ENCODE measurements at places on chromosomes 2 and 18.

DNA sequence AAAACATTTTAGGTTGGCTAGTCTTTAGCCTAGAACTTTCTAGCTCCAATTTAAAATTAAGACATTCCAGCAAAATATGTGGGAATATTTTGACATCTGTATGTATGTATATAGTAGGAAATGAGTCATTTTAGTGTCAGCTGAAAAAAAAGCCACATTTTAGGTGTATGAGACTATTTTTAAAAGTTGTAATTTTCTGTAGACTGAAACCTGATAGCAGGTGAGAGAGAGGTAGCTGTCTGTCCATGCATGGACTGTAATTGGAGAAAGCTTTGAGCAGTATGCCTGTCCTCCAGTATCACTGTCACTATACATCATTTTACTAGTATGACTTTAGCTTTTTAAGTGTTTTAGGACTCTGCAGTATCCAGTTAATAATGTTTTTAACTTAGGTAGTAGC is 26.1 kb upstream of the PPP1R1C start:
- H3K27me3 ChIP-seq, result no peaks in the 10 kb centered on the region
- no peaks in the 10 kb centered on the region for H3K4me1 ChIP-seq
- DNase-seq, result no peak
- no peak overlapping the region for H3K4me3 ChIP-seq
- H3K27ac ChIP-seq, result no peak overlapping the region

DNA sequence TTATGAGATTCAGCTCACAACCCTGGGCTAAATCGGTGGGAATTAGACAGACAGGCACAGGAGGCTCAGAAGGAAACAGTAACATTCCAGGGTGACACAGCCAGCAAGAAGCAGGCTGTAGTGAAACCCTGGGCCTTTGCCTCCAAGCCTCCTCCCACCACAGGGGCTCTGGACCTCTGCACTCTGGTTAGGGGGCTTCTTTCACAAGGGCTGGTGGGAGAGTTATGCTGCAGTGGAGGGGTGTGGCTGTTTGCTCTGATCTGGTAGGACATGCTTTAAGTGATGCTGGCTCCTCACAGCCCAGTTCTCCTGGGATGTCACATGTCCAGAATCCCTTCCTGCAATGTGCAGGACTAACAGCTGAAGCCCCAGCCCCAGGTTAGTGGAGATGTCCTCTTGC is 109.9 kb downstream of the TGFA start:
- no peak for DNase-seq
- peaks cover 71% of the 10 kb centered on the region for H3K27me3 ChIP-seq
- H3K36me3 ChIP-seq, result no peaks in the 10 kb centered on the region
- no peak overlapping the region for H3K4me3 ChIP-seq
- no peaks in the 10 kb centered on the region for H3K4me1 ChIP-seq

GRCh38 chr2:238970553-238971081 is 122.7 kb downstream of the TWIST2 start:
- no peak overlapping the region for H3K27ac ChIP-seq
- no peaks in the 10 kb centered on the region for H3K27me3 ChIP-seq
- peak; percentile 75 for DNase-seq
- H3K4me3 ChIP-seq, result no peak overlapping the region

- H3K27me3 ChIP-seq, result no peaks in the 10 kb centered on the region
- H3K4me1 ChIP-seq, result peaks cover 60% of the 10 kb centered on the region
- H3K36me3 ChIP-seq, result peaks cover 4% of the 10 kb centered on the region
- H3K4me3 ChIP-seq, result no peak overlapping the region
- no peak for DNase-seq
Measured at GRCh38 chr2:70714141-70714905, 53.7 kb downstream of the ADD2 start.

DNA sequence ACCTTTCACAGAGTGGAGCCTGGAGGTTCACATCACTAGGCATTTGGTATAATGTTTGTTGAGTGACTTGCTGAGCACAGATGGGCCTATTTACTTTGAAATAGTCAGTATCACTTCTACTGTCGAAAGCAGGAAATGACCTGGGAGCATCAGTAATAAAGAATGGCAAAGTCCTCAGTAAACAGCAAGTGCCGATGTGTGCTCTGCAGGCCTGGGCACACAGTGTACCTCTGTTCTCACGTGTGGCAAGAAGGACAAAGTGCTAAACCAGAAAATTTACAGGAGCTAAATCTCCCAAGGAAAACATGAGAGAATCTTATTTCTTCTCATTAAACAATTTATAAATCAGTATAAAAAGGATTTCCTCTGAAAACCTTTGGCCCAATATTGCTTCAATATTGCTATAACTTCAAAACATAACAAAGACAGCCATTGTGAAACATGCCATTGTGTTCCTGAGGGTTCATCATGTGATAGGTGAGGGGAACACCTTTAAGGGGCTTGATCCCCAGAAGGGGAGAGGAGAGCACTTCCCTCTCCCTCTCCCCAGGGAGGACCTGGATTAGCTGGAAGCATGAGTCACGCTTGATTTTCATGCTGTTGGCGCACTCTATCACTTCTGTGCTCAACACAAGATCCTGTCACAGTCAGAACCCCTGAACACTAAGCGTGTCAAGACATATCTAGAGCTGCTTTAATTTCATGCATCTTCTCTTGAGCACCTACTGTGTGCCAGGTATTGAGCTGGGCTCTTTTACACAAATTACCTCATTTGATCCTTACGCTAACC is 131.5 kb upstream of the SMAD2 start:
- no peaks in the 10 kb centered on the region for H3K36me3 ChIP-seq
- no peak overlapping the region for H3K27ac ChIP-seq
- H3K27me3 ChIP-seq, result no peaks in the 10 kb centered on the region
- DNase-seq, result no peak
- peaks cover 14% of the 10 kb centered on the region for H3K4me1 ChIP-seq
- H3K4me3 ChIP-seq, result no peak overlapping the region

GRCh38 chr2:235793163-235793752 is 299.4 kb downstream of the AGAP1 start:
- DNase-seq, result peak; percentile 70
- H3K4me3 ChIP-seq, result no peak overlapping the region
- no peaks in the 10 kb centered on the region for H3K4me1 ChIP-seq
- H3K27me3 ChIP-seq, result no peaks in the 10 kb centered on the region
- no peak overlapping the region for H3K27ac ChIP-seq

DNA sequence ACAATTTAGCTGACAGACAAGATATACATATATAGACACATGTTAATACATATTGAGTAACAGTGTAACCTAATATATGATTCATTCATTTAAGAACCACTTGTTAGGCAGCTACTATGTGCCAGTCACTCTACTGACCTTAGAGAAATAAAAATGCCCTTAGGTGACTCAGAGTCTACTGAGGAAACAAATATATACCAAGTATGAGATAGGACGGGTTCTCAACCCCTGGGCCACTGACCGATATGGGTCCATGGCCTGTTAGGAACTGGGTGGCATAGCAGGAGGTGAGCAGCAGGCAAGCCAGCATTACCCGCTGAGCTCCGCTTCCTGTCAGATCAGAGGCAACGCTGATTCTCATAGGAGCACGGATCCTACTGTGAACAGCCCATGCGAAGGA is 14.8 kb downstream of the STRN start:
- no peaks in the 10 kb centered on the region for H3K36me3 ChIP-seq
- no peaks in the 10 kb centered on the region for H3K27me3 ChIP-seq
- peaks cover 53% of the 10 kb centered on the region for H3K4me1 ChIP-seq
- H3K4me3 ChIP-seq, result no peak overlapping the region
- DNase-seq, result no peak

DNA sequence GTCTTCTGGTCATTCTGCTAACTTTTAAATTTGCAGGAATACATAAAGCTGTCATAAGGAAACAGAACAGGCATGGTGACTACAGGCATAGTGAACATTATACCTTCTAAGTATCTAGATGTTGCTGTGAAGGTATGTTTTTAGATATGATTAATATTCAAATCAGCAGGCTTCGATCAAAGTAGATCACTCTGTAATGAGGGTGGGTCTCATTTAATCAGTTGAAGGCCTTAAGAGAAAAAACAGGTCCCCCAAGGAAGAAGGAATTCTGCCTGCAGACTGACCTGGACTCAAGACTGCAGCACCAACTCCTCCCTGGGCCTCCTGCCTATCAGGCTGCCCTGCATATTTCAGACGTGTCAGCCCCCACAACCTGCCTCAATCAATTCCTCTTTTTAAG is 104.0 kb downstream of the L3MBTL4 start:
- H3K4me1 ChIP-seq, result no peaks in the 10 kb centered on the region
- H3K4me3 ChIP-seq, result no peak overlapping the region
- no peaks in the 10 kb centered on the region for H3K27me3 ChIP-seq
- H3K27ac ChIP-seq, result no peak overlapping the region

DNA sequence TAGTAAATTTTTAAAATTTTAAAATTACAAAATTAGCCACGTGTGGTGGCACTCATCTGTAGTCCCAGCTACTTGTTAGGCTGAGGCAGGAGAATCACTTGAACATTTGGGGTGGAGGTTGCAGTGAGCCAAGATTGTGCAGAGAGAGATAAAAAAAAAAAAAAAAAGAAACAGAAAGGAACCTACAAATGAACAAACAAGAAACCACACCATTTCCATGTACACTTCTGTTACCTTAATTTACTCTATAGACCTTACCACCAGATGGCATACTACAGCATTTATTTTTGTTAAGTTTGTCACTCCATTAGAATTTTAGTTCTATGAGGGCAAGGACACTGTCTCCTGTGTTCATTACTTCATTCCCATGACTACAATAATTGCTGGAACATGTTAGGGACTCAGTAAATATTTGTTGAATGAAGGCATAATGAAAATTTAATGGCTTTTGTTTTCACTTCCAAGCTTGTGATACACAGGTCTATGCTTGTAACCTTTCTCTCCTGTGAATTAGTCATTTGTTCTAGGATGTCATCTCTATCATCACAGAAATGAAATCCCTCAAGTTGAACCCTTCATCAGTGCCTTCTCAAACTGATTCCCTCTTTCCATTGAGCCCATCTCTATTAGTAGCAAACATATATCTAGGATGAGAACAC is 76.0 kb downstream of the ARHGAP15 start:
- peak; percentile 30 for DNase-seq
- H3K4me1 ChIP-seq, result no peaks in the 10 kb centered on the region
- no peak overlapping the region for H3K4me3 ChIP-seq
- H3K27me3 ChIP-seq, result no peaks in the 10 kb centered on the region
- no peaks in the 10 kb centered on the region for H3K36me3 ChIP-seq
- H3K27ac ChIP-seq, result no peak overlapping the region

GRCh38 chr2:217816396-217816869 is 186.4 kb downstream of the TNS1 start:
- H3K4me1 ChIP-seq, result no peaks in the 10 kb centered on the region
- H3K27ac ChIP-seq, result no peak overlapping the region
- H3K36me3 ChIP-seq, result no peaks in the 10 kb centered on the region
- H3K4me3 ChIP-seq, result no peak overlapping the region
- DNase-seq, result no peak

GRCh38 chr2:240579771-240580614 is 6.5 kb upstream of the CAPN10 start:
- H3K27ac ChIP-seq, result no peak overlapping the region
- H3K4me1 ChIP-seq, result peaks cover 4% of the 10 kb centered on the region
- H3K4me3 ChIP-seq, result no peak overlapping the region
